WTC11 (cell line): ENCODE measurements at places on chromosomes 12 and 14. TPM values are rescaled to one million over a fixed set of nuclear protein-coding genes. Genes with fewer than 3 reads are reported as not detected.
A peak's percentile ranks its signal among the peaks of the same experiment; 100 is the strongest.

HHIPL1 gene
- total RNA-seq = 1.2 to 2.0 TPM (median 1.5 TPM) in 3 replicates

NELL2 gene
- total RNA-seq = 37.4 to 49.9 TPM (median 45.8 TPM) in 3 replicates

DNA sequence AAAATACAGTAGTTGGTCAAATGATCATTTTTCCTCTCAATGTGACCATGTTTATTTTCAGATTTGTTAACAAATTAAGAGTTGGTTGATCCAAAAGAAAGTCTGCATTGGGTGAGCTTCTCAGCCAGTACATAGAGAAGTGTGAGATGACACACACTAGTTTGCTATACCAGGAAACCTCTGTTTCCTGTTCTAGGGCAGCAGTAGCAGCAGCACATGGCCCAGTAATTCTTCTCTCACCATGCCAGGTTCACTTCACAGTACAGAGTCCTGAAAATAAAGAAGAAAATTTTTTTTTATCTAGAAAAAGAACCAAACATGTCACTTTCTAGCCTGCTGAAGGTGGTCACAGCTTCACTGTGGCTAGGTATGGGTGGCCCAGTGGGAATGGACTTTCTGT is 250.2 kb upstream of the OR4E1 start:
- H3K36me3 ChIP-seq = no peaks in the 10 kb centered on the region
- DNase-seq = no peak
- H3K27me3 ChIP-seq = no peaks in the 10 kb centered on the region; the same call in none of the 2 replicates
- no peak overlapping the region for H3K4me3 ChIP-seq
- no peak overlapping the region for H3K27ac ChIP-seq
- peaks cover 8% of the 10 kb centered on the region for H3K4me1 ChIP-seq

DCP1B gene
- 19.4 to 25.1 TPM (median 23.3 TPM) in 3 replicates for total RNA-seq

- no peak overlapping the region for H3K4me3 ChIP-seq
- peaks cover 7% of the 10 kb centered on the region; the same call in 1 of the 2 replicates for H3K36me3 ChIP-seq
- H3K4me1 ChIP-seq = peaks cover 8% of the 10 kb centered on the region
- no peaks in the 10 kb centered on the region; the same call in 1 of the 2 replicates for H3K27me3 ChIP-seq
These were observed 251.6 kb downstream of the PHLDA1 start for GRCh38 chr12:75779891-75780496.

SPTB gene
- 2.5 to 3.2 TPM (median 2.8 TPM) in 3 replicates for total RNA-seq

C12orf56 gene
- 2.5 to 5.3 TPM (median 4.1 TPM) in 3 replicates for total RNA-seq

DNA sequence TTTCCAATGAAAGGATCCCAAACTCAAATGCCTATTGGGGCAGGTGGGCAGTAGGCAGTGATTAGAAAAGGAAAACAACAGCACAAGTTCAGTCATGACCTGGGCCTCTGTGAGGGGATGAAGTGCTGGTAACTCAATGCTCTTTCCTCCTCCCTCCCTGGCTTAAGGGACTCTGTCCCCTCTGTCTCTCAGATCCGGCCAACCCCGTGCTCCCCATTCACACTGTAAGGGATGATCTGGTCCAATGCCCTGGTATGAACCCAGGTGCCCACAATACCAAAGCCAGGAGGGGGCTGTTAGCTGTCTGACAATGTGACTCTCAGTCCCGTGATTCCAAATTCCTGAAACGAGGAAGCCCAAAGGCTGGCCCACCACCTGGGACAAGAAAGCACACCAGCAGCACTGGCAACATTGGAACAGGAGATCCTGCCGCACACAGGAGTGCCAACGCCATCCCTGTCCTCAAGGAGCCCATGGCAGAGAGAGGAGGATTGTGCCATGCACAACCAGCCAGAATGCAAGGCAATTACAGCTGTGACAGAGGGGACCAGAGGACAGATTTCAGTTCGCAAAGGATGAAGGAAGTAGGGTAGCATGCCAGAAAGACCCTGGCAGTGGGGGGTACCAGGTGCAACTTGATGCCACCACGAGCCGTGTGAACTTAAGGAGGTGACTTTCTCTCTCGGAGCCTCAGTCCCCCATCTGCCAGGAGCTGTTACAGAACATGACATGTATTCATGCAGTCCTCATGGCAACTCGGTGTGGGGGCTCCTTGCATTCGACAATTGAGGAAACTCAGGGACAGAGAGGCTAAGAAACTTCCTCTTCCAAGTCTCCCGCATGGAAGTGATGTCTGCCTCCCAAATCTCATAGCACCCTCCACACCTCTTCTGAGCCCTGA is 37.6 kb downstream of the SERPINA3 start:
- H3K4me3 ChIP-seq = no peak overlapping the region
- no peaks in the 10 kb centered on the region; the same call in none of the 2 replicates for H3K36me3 ChIP-seq
- H3K4me1 ChIP-seq = no peaks in the 10 kb centered on the region
- no peak overlapping the region for H3K27ac ChIP-seq

DNA sequence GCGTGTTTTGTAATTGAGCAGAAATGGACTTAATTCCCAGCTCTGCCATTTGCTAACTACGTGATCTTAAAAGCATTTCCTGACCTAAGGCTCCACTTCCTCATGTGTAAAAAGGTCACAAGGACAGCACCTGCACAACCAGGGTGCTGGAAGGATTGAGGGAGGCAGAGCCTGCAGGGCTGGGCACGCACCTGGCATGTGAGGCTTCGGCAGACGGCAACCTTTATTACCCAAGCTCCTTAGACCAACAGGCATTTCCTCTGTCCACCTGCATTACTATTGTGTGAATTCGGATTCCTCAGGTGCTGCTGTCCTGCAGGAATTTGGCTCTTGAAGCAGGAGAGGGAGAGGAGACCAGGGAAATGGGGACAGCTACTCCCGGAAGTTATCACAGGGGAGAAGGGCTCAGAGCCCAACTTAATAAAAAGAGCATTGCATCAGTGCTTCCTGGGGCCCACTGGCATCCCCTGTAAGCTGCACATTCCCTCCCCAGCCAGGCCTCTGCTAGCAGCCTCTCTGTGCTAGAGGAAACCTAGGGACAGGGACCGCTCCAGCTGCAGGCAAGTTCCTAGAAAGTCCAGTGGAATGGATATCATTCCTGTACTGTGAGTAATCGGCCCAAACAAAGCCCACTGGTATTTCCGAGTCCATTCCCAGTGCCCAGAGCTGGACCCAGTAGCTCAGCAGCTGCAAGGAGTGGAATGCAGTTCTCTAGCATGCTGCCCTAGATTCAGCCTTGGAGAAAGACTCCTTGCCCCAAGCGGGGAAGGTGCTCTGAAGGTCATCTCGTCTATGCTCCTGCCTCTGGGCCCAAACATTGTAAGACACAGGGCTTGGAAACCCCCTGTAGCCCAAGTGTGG is 157.1 kb upstream of the CCND2 start:
- peaks cover 3% of the 10 kb centered on the region; the same call in 1 of the 2 replicates for H3K27me3 ChIP-seq
- peaks cover 33% of the 10 kb centered on the region for H3K4me1 ChIP-seq
- H3K27ac ChIP-seq = 0 out of 2 replicates have a peak overlapping the region, but pooled peaks have one; percentile 8

DNA sequence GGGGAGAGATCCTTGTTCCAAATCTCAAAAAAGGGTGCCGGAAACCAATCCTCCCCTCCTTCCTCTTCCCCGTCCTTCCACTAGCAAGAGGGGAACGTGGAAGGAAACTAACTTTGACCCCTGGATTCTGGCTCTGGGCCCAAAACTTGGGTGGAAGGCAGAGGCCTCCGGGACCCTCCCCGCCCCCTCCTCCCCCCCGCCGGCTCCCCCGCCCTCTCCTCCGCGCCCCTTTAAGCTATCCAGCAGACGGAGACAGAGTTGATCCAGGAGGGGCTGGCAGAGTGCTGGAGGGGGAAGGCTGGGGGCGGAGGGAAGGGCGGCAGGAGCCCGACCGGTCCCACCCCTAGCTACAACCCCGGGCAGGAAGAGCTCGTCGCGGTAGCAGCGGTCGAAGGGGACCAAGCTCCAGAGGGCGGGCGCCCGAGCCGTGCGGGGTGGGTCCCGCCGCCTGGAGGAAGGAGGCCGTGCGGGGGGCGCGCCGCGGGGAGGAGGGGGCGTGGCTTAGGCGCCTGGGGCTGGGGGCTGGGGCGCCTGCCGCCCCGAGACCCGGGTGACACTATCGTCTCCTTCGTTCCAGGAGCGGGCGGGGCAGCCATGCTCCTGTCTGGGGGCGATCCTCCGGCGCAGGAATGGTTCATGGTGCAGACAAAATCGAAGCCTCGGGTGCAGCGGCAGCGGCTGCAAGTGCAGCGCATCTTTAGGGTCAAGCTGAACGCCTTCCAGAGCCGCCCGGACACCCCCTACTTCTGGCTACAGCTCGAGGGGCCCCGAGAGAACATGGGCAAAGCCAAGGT is at the start of gene NYNRIN:
TSS of gene NYNRIN (plus strand) at position 351 of the 794 bp plus-strand sequence. CDS start at position 595, 244 bp downstream.
- no peak within 1 kb of the TSS for H3K27ac ChIP-seq
- peak within 1 kb of the TSS; percentile 83 for H3K4me3 ChIP-seq
- H3K27me3 ChIP-seq = peaks cover 14% of the 10 kb centered on the region
- H3K4me1 ChIP-seq = peaks cover 53% of the 10 kb centered on the region

MYH7 gene
- 0.02 TPM in 1 of 3 replicates, not detected in the others for total RNA-seq

DNA sequence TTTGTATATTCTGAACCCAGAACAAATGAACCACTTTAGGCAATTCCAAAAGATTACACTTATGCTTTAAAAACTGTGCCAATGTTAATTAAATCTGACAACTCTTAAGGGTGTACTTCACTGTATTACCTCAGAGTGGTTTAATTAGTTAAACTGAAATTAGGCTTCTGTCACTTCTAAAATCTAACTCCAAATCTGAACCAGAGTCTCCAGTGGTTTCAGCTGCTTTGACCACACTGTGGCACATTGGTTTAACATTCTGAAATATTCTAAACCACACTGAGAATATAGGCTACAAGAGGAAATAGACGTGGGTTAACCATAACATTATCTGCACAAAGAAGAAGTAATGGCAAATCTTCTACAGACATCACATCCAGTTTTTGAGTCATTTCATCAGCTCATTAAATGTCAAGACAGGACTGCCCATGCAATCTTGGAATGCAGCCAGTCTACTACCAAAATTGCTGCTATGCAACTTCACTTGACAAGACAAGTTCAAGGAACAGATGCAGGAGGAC is 94.8 kb downstream of the LRP6 start:
- no peak for DNase-seq
- no peaks in the 10 kb centered on the region for H3K27me3 ChIP-seq
- no peaks in the 10 kb centered on the region for H3K36me3 ChIP-seq
- H3K4me3 ChIP-seq = no peak overlapping the region
- no peak overlapping the region for H3K27ac ChIP-seq

- H3K27ac ChIP-seq = no peak overlapping the region
- H3K4me1 ChIP-seq = peaks cover 10% of the 10 kb centered on the region
- no peak overlapping the region for H3K4me3 ChIP-seq
These were observed 284.7 kb downstream of the DUSP6 start for GRCh38 chr12:89067421-89068187.

DNA sequence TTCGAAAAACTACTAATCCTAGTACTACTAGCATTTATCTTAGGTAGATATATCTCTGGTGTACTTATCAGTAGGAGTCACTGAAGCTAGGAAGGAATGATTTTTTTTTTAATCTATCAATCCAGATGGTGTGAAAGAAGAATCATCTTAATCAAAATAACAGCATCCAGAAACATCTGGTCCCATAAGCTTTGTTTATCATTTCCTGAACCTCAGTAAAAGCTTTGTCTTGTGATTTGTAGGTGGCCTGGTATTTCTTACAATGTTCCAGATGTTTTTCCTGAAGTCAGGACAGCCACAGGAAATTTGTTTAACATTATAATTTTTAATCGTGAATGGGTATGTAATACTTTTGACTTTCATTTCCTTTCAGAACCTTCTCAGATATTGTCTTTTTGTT is 28.0 kb upstream of the LUM start:
- no peak overlapping the region for H3K27ac ChIP-seq
- H3K27me3 ChIP-seq = no peaks in the 10 kb centered on the region

DNA sequence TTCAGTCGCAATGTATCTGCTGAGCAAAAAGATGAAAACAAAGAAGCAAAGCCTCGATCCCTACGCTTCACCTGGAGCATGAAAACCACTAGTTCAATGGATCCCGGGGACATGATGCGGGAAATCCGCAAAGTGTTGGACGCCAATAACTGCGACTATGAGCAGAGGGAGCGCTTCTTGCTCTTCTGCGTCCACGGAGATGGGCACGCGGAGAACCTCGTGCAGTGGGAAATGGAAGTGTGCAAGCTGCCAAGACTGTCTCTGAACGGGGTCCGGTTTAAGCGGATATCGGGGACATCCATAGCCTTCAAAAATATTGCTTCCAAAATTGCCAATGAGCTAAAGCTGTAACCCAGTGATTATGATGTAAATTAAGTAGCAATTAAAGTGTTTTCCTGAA is 19.8 kb downstream of the CKB start:
- no peak for DNase-seq
- H3K36me3 ChIP-seq = peaks cover 38% of the 10 kb centered on the region
- H3K4me1 ChIP-seq = peaks cover 2% of the 10 kb centered on the region; the same call in 1 of the 2 replicates
- no peaks in the 10 kb centered on the region for H3K27me3 ChIP-seq

GRCh38 chr12:56160193-56160763 is 2.1 kb downstream of the MYL6 start:
- peak overlapping the region; percentile 96 for H3K4me3 ChIP-seq
- peak overlapping the region; percentile 92 for H3K27ac ChIP-seq
- H3K4me1 ChIP-seq = peaks cover 49% of the 10 kb centered on the region
- no peaks in the 10 kb centered on the region for H3K27me3 ChIP-seq
- DNase-seq = no peak

KITLG gene
- total RNA-seq = 8.1 to 12.5 TPM (median 8.9 TPM) in 3 replicates

HNRNPA1 gene
- total RNA-seq = 2,589 to 2,788 TPM (median 2,737 TPM) in 3 replicates

- no peaks in the 10 kb centered on the region for H3K27me3 ChIP-seq
- peaks cover 41% of the 10 kb centered on the region for H3K4me1 ChIP-seq
- H3K36me3 ChIP-seq = 0 out of 2 replicates have a peak, but pooled peaks cover under 1% of the 10 kb centered on the region
- no peak for DNase-seq
These were observed 219.2 kb upstream of the SSTR1 start for GRCh38 chr14:37988472-37988871.

DNA sequence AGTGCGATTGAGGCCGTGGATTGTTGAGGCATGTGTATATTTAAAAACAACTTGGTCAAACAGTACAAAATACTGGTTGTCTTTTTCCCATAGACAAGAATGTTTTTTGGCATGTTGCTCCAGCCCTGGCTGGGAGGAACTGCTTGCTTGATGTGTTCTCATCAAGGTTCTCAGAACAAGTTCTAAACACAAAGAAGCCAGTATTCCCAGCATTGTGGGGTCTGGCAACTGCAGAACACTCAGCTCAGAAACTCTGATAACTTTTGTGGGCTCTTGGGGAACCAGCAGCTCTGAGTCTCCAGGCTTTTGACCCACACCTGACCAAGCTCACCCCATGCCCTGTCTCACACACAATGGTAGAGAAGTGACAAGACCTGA is 27.1 kb upstream of the DICER1 start:
- no peaks in the 10 kb centered on the region for H3K27me3 ChIP-seq
- H3K4me1 ChIP-seq = peaks cover 24% of the 10 kb centered on the region
- no peak overlapping the region for H3K27ac ChIP-seq
- peaks cover 17% of the 10 kb centered on the region for H3K36me3 ChIP-seq

GRCh38 chr12:12282761-12283425 is 16.0 kb upstream of the LRP6 start:
- H3K36me3 ChIP-seq = no peaks in the 10 kb centered on the region
- DNase-seq = no peak
- peak overlapping the region; percentile 41; the same call in 1 of the 2 replicates for H3K27ac ChIP-seq
- peaks cover 27% of the 10 kb centered on the region for H3K4me1 ChIP-seq

- no peak for DNase-seq
- H3K36me3 ChIP-seq = peaks cover 5% of the 10 kb centered on the region
- no peaks in the 10 kb centered on the region; the same call in 1 of the 2 replicates for H3K27me3 ChIP-seq
- H3K27ac ChIP-seq = peak overlapping the region; percentile 50; the same call in 1 of the 2 replicates
These were observed 270.5 kb upstream of the PWP1 start for GRCh38 chr12:107415071-107415470.

DNA sequence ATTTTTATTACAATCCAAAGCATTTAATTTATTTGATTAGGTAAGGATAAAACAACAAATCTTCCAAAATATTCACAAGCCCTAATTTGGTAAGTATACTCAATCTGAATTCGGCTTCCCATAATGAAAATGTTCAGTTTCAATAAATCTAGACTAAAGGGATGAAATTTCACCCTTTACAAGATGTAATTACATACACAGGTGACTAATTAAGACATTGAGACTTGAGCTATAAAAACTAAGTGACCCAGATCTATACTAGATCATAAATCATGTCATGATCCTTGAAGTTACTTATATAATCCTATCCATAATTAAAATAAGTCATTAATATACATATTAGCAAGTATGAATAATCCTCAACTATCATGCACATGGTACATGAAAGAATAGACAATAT is 36.6 kb downstream of the LRP6 start:
- H3K27ac ChIP-seq = no peak overlapping the region
- DNase-seq = no peak
- H3K4me3 ChIP-seq = no peak overlapping the region
- H3K4me1 ChIP-seq = peaks cover 43% of the 10 kb centered on the region
